ENCODE measurements at places on chromosomes 7 and 10.

DNA sequence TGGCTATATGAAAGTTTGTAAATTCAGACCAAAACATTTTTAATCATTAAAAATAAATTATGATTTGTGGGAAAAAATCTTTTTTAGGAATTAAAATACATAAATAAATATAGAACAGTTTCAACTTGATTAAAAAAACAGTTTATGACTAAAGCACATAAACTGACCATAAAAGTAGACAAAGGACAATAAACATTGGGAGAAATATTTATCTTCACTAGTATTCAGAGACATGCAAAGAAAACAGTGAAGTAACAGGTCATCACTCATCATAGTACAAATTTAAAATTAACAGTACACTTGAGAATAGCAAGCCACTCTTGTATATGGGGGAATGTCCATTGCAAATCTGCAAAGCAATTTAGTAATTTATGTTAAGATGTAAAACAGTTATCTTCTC lies 28.0 kb upstream of the CELF2 start:
- DNase-seq = no peak

GRCh38 chr7:95427166-95427565 lies 7.7 kb downstream of the PON2 start:
- no peak for DNase-seq

DNA sequence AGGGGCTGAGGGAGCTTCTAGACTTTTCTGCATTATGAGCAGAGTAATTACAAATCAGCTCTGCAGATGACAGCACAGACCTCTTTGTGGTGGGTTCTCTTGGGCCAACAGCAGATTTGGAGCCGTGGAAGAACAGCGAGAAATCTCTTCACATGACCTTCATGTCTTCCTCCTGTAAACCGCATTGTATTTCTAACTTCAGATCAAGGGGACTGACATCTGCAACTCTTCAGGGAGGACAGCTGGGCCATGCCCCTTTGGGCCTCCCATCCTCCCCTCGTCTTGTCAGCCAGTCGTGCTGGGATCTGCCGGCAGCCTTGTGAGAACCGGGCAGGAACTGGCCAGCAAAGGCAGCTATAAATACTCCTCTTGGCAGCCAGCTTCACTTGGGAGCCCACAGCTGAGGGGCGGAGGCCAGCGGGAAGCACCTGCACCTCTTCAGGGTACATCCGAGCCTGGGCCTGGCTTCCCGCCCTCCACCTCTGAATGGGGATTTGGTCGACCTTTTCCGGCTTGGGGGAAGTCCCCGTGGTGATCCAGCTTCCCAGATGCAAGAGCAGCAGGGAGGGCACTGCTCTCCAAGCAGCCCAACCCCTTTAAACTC lies 54.7 kb downstream of the STEAP1B start:
- DNase-seq = no peak

DNA sequence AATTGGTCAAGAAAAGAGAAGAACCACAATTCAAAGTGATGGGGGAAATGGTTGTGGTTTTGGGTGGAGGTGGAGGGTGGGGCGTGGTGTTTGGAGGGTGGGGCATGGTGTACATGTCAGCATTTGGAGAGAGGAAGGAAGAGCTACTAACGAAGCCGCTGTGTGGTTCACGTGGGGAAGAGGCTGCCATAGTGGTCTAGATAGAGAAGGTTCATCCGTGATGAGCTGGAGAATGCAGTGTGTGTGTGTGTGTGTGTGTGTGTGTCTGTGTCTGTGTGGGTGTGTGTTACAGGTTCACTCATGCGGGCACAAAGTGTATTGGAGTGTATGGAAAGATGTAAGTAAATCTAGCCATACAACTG lies 6.1 kb upstream of the VCL start:
- peak; percentile 86 for DNase-seq

Data from activated effector memory CD4-positive, alpha-beta T cell treated with anti-CD3 and anti-CD28 coated beads, Interleukin-2, amount 50 U/mL, for 16 hours (primary cell).